Left renal cortex interstitium (tissue), 4 donors: ENCODE measurements at places on chromosomes 2 and 18. TPM values are rescaled to one million over a fixed set of nuclear protein-coding genes. Genes with fewer than 3 reads are reported as not detected.
A peak's percentile ranks its signal among the peaks of the same experiment; 100 is the strongest.

The PPIL3 gene
- polyA plus RNA-seq = 68.9 TPM

The LIPT1 gene
- 17.2 TPM for polyA plus RNA-seq

The DNPEP gene
- 70.7 TPM for polyA plus RNA-seq

The CHST9 gene
- 4.9 TPM for polyA plus RNA-seq

The MYO5B gene
- polyA plus RNA-seq = 28.4 TPM

The SERPINB2 gene
- 0.27 TPM for polyA plus RNA-seq

The ATP6V1C2 gene
- polyA plus RNA-seq = 5.8 TPM

- no peak for DNase-seq
These were observed 307.5 kb downstream of the TCF4 start for GRCh38 chr18:55280503-55280902.

- DNase-seq = no peak
These were observed 97.5 kb upstream of the LDLRAD4 start for GRCh38 chr18:13120983-13121441.

DNA sequence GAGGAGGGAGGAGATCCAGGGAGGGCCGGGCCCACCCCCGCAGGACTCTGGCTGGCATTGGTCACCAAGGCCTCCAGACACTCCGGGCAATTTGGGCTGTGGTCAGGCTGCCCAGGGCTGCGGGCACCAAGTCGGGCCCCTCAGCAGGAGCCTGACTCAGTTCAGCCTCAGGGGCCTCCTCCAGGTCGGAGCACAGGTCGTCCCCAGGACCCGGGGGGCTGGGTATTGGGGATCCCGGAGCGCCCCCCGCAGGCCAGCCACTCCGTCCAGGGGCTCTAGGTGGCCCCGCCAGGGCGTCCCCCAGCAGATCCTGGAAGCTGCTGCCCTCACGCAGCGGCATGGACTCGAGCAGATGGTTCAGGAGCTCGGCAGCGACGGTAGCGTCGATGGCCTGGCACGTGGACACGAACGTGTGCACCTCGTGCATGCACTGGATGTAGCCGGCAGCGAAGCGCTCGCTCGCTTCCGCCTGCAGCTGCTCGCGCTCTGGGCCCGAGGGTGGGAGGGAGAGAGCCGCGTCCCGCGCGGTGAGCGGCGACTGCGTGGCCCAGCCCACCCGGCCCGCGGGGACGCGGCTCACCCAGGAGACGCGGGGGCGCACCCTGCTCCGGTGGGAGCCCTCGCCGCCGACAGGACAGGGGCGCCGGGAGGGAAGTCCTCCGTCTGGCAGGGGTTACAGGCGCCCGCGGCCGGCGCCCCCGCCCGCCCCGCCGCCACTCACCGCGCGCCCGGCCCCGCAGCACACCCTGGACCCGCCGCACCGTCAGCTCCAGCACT lies 884 bp downstream of the HES6 start:
- no peak for DNase-seq

GRCh38 chr2:77458216-77458615 lies 64.0 kb downstream of the LRRTM4 start:
- DNase-seq = no peak

- no peak for DNase-seq
These were observed 140.3 kb upstream of the FOSL2 start for GRCh38 chr2:28252311-28252710.

DNA sequence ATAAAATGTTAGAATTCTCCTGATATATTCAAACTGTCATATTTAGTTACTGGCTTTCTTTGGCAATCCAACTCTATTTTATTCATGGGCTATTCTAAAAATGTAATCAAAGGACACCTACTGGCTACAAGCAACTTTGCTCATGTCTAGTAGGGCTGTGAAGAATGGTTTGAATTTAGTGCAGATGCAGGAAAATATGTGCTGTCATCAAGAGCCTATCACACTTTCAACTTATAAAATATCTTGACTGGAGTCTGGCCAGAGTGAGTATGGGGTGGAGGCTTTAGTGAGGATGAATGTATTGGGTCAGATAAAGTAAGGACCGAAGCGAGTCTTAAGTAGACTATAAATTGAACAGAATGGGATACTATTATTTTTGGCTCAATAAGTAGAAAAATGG lies 343.4 kb upstream of the SPRED2 start:
- no peak for DNase-seq

- DNase-seq = no peak
These were observed 291.6 kb downstream of the PLCL1 start for GRCh38 chr2:198096002-198096401.

GRCh38 chr2:172672114-172672513 lies 63.5 kb upstream of the RAPGEF4 start:
- no peak for DNase-seq

GRCh38 chr2:129794540-129794939 lies 184.9 kb upstream of the RAB6C start:
- no peak for DNase-seq

- no peak for DNase-seq
These were observed 13.8 kb downstream of the ZNF2 start for GRCh38 chr2:95179451-95179850.

DNA sequence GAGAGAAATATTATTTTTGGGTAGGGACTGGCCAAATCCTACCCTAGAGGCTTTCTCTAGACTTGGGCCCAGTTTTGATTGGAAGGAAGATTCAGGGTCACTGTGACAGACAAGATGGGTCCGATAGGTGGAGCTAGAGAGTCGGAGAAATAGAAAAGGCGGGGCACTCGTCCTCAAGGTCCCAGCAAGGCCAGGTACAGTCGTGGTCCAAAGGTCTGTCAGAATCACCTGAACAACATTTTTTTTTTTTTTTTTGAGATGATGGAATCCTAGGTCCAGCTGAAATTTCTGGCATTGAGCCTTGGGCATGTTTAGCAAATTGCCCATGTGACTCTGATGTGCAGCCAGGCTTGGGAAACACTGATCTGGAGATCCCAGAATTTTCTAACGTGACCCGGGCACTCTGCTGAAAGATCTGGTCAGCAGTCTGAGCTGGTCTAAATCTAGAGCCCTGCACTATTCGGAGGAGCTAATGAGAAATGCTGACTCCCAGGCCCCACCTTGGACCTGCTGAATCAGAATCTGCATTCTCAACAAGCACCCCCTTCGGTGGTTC lies 23.0 kb upstream of the NTSR2 start:
- DNase-seq = peak; percentile 37

GRCh38 chr2:10918661-10919409 lies 7.1 kb downstream of the KCNF1 start:
- no peak for DNase-seq
